Fibroblast of skin of right quadriceps (primary cell): ENCODE measurements at places on chromosomes 7 and 10.
A peak's percentile ranks its signal among the peaks of the same experiment; 100 is the strongest.

GRCh38 chr10:19961076-19962053 is 145.1 kb downstream of the PLXDC2 start:
- no peak for DNase-seq

GRCh38 chr10:49325916-49326783 is 27.2 kb downstream of the C10orf71 start:
- DNase-seq: no peak

GRCh38 chr7:118029826-118030422 is 154.0 kb upstream of the LSM8 start:
- no peak for DNase-seq

DNA sequence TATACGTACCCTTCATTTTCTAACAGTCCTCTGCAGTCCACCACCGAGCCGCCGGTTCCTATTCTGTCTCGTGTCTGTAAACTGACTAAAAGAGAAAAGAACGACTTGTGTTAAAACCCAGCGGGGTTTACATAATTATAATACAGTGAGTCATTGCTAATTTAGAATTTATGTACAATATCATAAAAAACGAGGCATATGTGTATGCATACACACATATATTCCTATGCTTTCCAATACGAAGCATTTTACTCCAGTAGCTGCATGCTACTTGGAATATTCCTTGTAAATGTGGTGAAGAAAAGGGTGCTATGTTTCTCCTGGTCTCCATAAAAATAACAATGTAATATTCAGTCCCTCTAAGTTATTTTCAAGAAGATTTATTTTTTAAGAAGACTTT is 89.1 kb downstream of the SMURF1 start:
- DNase-seq: no peak

- DNase-seq: peak; percentile 59
Measured at GRCh38 chr7:139737221-139738100, 40.3 kb downstream of the HIPK2 start.

- DNase-seq: no peak
Measured at GRCh38 chr10:47030191-47030703, 119.0 kb downstream of the PTPN20 start.

DNA sequence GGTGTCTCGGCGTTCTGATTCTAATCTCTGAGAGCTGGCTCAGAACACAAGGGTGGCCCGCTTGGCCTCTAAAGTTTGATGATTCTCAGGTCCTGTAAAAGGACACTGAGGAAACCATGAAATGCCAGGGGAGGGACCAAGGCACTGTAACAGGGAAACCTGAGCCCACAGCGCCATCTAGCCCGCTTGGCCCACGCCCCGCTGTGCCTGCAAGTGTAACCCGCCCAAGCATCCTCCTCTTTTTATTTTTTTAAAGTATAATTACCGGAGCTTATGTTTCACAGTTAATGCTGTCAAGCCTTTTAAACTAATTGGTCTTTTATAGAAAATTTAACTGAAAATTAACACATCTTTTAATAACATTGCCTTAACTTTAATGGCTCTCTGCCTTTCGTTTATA is 734.7 kb downstream of the KCNMA1 start:
- no peak for DNase-seq

GRCh38 chr10:652233-652632 is 37.2 kb downstream of the DIP2C start:
- DNase-seq: no peak

- no peak for DNase-seq
Measured at GRCh38 chr7:5276611-5277010, 6.1 kb upstream of the SLC29A4 start.

GRCh38 chr7:94602181-94602580 is 53.8 kb downstream of the SGCE start:
- no peak for DNase-seq

GRCh38 chr7:47449810-47450590 is 131.9 kb downstream of the TNS3 start:
- DNase-seq: peak; percentile 54

DNA sequence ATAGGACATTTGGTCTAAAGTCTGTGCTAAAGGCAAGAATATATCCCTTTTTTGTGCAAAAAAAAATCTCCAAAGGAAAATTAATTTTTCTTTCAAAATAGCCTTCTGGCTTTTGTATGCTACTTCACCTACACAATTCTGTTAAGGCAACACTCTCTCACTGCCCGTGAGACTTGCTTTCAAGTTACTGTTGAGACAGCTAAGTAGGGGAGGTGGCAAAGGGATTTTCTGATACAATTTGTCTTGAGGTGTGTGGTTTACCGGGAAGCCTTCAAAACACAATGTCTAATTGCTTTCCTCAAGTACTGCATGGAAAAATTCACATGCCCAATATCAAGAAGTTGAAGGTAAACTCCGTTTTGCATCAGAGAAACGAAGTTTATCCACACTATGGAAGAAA is 50.8 kb upstream of the RSU1 start:
- no peak for DNase-seq

DNA sequence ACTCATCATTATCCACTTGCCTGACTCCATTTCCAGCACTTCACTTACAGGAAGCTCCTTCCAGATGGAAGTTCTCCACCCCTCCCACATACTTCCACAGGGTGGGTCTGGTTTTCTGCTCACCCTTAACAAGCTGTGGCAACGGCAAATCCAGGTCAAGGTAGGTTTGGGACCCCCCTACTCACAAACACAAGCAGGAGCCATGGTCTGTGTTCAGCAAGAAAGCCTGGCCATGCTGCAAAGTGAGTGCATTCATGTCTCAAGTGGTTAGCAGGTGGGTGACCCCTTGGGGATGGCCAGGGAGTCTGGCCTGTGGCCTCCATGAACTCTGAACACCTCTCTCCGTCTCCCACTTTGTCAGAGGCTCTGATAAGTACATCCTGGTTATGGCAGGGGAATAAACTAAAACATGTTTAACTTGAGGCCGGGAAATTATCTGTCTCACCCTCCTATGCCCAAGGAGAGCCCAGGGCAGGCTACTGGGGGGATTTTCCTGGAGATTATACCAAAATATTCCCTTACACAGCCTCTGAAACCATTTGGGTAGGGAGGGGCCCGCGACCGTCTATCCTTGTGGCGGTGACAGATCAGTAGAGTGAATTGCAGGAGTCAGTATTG is 844 bp downstream of the XPNPEP1 start:
- DNase-seq: no peak

- DNase-seq: no peak
Measured at GRCh38 chr10:88244781-88245625, 338.1 kb downstream of the RNLS start.

- DNase-seq: no peak
Measured at GRCh38 chr7:146902266-146902665, 785.7 kb downstream of the CNTNAP2 start.
